ENCODE measurements at places on chromosomes 5 and 9.

GRCh38 chr9:15936306-15936921 is 383.6 kb downstream of the CCDC171 start:
- no peak overlapping the region for H3K4me3 ChIP-seq
- H3K36me3 ChIP-seq = peaks cover 2% of the 10 kb centered on the region
- no peaks in the 10 kb centered on the region for H3K27me3 ChIP-seq
- no peaks in the 10 kb centered on the region for H3K4me1 ChIP-seq

DNA sequence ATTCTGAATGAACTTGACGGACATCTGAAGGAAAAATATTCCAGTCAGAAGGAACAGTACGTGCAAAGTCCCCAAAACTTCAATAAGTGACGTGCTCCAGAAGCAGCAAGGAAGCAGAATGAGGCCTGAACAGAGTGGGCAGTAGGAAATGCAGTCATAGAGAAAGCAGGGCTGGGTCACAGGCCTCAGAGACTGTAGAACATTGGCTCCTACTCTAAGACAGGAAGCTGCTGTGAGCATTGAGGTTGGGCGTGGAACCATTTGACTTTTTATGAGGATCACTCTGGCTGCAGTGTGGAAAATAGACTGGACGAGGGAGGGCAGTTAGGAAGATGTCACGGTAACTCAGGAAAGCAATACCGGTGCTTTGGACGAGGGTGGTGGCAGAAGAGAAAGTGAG is 64.0 kb downstream of the DOCK8 start:
- H3K4me3 ChIP-seq = no peak overlapping the region
- H3K27me3 ChIP-seq = no peaks in the 10 kb centered on the region
- H3K4me1 ChIP-seq = peaks cover 25% of the 10 kb centered on the region
- no peak for DNase-seq
- peaks cover 15% of the 10 kb centered on the region for H3K36me3 ChIP-seq
- no peak overlapping the region for H3K27ac ChIP-seq

DNA sequence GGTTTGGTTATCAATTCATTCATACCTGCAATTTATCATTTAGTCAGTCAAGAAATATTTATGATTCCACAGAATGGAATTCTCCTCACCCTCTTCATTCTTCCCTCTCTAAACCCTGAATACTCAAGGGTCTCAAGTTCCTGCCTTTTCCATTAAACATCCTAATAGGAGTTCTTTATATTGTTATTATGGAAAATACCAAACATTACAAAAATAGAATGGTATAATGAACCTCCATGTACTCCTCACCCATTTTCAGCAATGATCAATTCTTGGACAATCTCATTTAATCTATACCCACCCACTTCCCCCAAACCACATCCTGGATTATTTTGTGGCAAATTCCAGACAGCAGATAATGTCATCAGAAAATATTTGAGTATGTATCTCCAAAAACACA is 74.5 kb downstream of the ADAMTS12 start:
- DNase-seq = no peak
- peaks cover 3% of the 10 kb centered on the region for H3K27me3 ChIP-seq
- no peaks in the 10 kb centered on the region for H3K4me1 ChIP-seq
- no peaks in the 10 kb centered on the region for H3K36me3 ChIP-seq
- no peak overlapping the region for H3K27ac ChIP-seq
- no peak overlapping the region for H3K4me3 ChIP-seq

DNA sequence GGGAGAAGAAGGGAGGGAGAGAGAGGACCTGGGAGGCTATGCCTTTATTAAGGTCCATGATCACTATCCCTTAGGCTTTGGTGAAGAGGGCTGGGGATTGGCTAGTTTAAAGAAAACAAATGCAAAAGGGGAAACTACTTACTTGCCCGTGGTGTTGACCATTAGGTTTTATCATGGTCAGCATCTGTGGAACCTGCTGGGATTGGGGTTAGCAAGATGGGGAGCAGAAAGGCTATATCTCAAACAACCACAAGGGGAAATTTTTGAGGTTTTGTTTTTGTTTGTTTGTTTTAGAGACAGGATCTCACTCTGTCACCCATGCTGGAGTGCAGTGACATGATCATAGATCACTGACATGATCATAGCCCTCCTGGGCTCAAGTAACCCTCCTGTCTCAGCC is 9.0 kb upstream of the RAD23B start:
- no peak overlapping the region for H3K4me3 ChIP-seq
- no peaks in the 10 kb centered on the region for H3K36me3 ChIP-seq
- no peak for DNase-seq
- peaks cover 6% of the 10 kb centered on the region for H3K27me3 ChIP-seq

GRCh38 chr5:168552146-168552545 is 23.0 kb downstream of the FBLL1 start:
- peaks cover 4% of the 10 kb centered on the region for H3K4me1 ChIP-seq
- H3K4me3 ChIP-seq = no peak overlapping the region
- DNase-seq = no peak
- no peaks in the 10 kb centered on the region for H3K27me3 ChIP-seq
- peaks cover 33% of the 10 kb centered on the region for H3K36me3 ChIP-seq

DNA sequence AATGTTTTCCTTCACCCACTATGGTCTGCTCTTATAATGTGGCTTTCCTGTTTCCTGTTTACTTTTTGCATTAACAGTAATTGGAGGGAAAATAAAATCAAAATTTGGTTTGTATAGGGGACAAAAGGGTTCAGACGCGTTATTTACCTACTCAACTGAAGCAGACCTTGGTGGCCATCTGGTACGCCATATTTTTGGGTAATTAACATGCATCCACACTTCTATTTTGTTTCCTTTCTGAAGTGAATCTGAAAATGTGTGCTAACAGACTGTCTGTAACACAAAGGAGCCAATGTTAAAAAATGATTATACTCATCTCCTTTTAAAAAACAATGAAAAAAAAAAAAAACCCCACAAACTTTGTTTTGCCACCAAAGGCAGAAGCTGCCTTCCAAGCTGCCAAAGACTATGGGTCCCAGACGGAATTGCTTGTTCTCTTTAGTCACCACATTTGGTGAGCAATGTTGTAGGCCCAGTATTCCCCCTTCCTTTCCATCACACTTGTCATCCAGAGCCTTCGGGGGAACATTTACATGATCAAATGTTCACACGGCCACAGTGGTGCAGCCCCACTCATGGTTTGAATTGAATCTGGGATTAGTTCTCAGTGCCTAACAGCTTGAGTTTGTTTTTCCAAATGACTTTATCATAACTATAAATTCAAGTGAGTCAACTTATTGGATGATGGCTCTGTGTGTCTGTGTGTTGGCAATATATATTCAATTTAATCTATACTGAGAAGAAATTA is 323.7 kb upstream of the CD180 start:
- H3K27ac ChIP-seq = no peak overlapping the region
- no peaks in the 10 kb centered on the region for H3K4me1 ChIP-seq
- no peaks in the 10 kb centered on the region for H3K36me3 ChIP-seq
- no peak for DNase-seq
- H3K27me3 ChIP-seq = peaks cover 4% of the 10 kb centered on the region

All from memory B cell (primary cell).